ENCODE measurements at places on chromosomes 5 and 9.

- DNase-seq, result no peak
Measured at GRCh38 chr5:172451771-172452197, 2.5 kb downstream of the SH3PXD2B start.

DNA sequence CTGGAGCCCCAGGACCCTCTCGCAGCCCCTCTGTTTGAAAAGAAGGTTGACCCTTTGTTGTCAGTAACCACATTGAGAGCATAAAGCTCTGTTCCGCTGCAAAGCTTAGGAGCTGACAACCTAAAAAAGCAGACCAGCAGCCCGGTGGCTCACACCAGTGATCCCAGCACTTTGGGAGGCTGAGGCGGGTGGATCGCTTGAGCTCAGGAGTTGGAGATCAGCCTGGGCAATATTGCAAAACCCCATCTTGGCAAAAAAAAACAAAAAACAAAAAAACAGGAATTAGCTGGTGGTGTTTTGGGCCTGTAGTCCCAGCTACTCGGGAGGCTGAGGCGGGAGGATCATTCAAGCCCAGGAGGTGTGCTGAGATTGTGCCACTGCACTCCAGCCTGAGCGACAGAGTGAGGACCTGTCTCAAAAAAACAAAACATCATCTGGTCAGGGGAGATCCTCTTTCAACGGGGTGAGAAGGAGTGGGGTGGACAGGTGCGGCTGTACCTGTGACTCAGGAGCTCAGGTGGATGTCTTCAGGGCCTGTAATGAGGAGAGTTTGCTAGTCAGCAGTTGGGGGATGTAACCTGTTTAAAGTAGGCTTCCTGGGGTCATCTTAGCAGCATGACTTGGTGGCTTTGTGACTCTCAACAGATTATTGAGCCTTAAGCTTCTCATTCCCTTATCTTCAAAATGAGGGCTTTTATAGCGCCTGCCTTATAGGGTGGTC lies 694 bp upstream of the REEP2 start:
- no peak for DNase-seq

- DNase-seq, result no peak
Measured at GRCh38 chr5:168238463-168238862, 53.0 kb upstream of the WWC1 start.

DNA sequence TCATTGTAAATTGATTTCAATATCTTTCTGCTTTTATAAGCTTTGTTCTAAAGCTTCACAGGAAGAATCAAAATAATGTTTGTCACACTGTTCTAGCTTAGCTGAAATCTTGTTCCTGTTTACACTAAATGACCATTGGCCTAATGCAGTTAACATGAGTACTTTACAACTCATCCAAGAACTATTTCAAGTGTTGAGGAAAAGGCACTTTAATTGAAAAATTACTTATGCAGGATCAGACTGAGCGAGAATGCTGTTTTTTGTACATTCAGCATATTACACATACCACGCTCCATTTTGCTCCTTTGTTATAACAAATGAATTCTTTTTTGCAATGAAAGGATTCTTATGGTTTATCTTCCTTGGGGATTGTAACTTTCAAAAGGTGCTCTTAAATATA lies 22.4 kb upstream of the SMIM15 start:
- DNase-seq, result no peak

DNA sequence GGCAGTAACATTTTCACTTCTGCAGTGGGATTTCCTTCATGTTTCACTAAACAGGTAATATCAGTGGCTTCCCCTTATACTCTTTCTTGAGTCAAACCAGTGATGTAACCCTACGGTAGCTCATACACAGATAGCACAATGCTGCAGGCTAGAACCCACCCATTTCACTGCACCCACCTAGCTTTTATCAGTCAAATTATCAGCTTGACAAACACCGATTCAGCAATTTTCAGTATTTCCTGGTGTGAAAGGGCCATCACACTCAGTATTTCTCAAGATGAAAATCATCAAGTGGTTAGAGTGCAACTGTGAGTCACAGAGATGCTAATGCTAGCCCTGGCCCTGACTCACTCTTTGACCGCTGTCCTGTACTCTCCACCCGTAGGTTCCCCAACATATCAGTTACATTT lies 242.3 kb upstream of the PTGER4 start:
- no peak for DNase-seq

GRCh38 chr9:122107291-122107805 lies 14.2 kb upstream of the TTLL11 start:
- DNase-seq, result no peak

GRCh38 chr9:94611638-94612068 lies 18.0 kb upstream of the FBP2 start:
- DNase-seq, result no peak

- no peak for DNase-seq
Measured at GRCh38 chr5:101782352-101783103, 513.6 kb downstream of the SLCO4C1 start.

DNA sequence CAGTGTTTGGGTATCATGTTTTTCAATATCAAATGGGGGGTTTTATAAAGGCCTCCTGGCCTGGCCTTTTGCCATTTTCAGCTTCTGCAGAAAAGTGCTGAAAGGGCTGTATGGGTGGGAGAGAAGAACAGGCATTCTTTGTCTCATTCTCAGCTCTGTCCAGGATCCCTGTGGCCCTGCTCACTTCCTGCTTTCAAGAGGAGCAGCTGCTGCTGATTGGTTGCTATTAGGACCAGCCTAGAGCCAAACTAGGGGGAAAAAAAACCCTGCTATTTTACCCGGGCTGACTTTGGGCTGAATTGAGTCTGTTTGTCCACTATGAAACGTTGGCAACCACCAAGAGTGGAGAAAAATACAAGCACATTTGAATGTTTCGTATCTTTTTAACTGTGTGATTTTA lies 117.1 kb downstream of the CMYA5 start:
- DNase-seq, result no peak

- no peak for DNase-seq
Measured at GRCh38 chr9:36040271-36040925, 3.7 kb downstream of the RECK start.

- DNase-seq, result no peak
Measured at GRCh38 chr5:157253547-157253946, 12.4 kb upstream of the CYFIP2 start.

DNA sequence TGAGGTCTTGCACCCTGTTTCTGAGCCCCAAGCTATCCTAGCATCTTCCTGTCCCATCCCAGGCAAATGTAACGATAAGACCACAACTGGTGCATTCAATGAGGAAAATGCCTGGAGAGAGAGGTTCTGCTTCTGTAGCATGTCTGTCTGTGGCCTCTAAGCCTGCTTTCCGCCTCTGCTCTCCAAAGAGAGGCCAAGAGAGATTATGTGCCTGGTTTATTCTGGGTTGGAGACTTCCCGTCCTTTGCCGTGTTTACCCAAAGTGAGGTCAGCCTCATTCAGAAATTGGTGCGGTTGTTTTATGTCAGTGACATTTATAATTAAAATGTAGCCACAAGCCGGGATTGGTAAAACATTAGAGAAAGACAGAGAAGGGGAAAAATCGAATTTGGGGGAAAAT lies 77.8 kb downstream of the FGF1 start:
- DNase-seq, result no peak
